ENCODE measurements at places on chromosomes 13 and 19. TPM values are rescaled to one million over a fixed set of nuclear protein-coding genes. Genes with fewer than 3 reads are reported as not detected.

DNA sequence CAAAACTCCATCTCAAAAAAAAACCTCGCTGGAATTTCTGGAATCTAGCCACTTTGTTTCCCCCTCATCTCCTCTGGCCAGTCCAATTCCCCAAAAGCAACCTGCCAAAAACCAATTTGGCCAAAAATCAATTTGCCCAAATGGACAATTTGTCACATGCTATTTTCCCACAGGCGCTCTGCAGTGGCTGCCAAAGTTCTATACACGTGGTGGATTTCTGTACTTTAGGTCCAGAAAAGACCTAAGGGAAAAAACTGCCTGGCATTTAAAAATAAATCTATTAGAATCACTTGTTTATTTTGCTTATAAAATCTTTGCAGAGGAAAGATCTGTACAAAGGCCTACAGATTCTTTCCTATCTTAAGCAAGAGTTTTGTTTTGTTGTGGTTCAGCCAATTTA lies 79.4 kb downstream of the MAP4K1 start:
- H3K27me3 ChIP-seq: peaks cover 10% of the 10 kb centered on the region
- no peak for DNase-seq
- no peak overlapping the region for H3K27ac ChIP-seq
- no peaks in the 10 kb centered on the region for H3K4me1 ChIP-seq
- no peak overlapping the region for H3K4me3 ChIP-seq
- no peaks in the 10 kb centered on the region for H3K36me3 ChIP-seq

- H3K27ac ChIP-seq: no peak within 1 kb of the TSS
- H3K4me1 ChIP-seq: peaks cover 13% of the 10 kb centered on the region
- H3K36me3 ChIP-seq: peaks cover 2% of the 10 kb centered on the region
- DNase-seq: no peak
Measured at GRCh38 chr19:7595466-7596133, at the start of gene CAMSAP3. Gene CAMSAP3, plus strand, starts transcription at chr19:7595863. Its CDS starts 140 bp downstream, at chr19:7596003.

The KCNRG gene
- 0.90 TPM for polyA plus RNA-seq

The CEACAM21 gene
- polyA plus RNA-seq: not detected

The CEACAM7 gene
- polyA plus RNA-seq: not detected

The YJEFN3 gene
- polyA plus RNA-seq: 1.2 TPM

The RFXANK gene
- 70.8 TPM for polyA plus RNA-seq

The COQ8B gene
- 13.8 TPM for polyA plus RNA-seq

The LGALS14 gene
- polyA plus RNA-seq: not detected

The CDC16 gene
- 66.4 TPM for polyA plus RNA-seq

The IQCN gene
- polyA plus RNA-seq: not detected
